ENCODE measurements at places on chromosomes 5 and 9.

- DNase-seq, result no peak
Observed at GRCh38 chr5:56011835-56012234, 17.1 kb upstream of the IL6ST start.

- no peak for DNase-seq
Observed at GRCh38 chr5:145847499-145848497, 12.7 kb upstream of the PRELID2 start.

DNA sequence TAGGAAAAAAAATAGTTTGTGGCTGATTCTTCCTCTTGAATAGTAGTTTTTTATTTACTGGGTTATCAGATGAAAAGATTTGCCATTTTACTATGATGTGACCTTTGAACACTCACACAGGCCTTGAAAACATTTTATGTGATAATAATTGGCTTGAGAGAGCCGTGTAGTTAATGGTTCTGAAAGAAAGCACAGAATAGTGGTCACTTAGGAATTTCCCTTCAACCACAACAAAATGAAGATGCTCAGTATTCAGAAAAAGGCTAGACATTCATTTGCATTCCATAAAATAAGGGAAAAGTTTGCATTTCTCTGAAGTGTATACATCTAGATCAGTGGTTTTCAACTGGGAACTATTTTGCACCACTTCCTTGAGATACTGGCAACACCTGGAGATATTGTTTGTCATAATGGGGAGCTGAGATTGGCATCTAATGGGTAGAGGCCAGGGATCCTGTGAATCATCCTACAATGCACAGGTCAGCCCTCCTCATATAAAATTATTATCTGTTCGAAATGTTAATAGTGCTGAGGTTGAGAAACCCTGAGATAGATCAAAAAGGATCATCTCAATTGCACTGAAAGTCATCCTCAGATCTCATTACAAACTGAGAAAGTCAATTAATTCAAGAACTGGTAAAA is 446.4 kb upstream of the CCNG1 start:
- DNase-seq, result no peak

DNA sequence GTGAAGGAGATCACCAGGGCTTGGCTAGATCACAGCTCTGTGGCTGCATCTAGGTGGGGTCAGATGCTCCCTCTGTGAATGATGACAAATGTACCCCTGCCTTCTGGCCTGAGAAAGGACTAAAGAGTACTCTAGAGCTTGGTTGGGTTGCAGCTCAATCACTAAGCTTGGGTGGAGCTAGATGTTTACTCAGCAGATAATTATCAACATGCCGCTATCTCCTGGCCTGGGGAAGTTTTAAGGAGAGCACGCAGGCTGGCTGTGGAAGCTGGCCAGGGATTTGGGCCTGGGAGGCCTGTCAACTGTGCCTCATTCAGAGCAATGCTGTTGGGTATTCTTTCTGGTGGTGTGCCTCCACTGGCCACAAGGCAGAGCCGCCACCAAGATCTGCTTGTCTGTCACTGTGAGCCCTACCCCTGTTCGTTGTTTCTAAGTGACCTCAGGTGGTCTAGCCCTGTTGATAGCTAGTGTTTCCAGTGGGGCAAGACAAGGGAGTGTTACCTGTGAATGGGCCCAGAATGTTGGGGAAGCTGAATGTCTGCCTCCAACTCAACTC is 181.7 kb downstream of the ADGRV1 start:
- DNase-seq, result no peak

DNA sequence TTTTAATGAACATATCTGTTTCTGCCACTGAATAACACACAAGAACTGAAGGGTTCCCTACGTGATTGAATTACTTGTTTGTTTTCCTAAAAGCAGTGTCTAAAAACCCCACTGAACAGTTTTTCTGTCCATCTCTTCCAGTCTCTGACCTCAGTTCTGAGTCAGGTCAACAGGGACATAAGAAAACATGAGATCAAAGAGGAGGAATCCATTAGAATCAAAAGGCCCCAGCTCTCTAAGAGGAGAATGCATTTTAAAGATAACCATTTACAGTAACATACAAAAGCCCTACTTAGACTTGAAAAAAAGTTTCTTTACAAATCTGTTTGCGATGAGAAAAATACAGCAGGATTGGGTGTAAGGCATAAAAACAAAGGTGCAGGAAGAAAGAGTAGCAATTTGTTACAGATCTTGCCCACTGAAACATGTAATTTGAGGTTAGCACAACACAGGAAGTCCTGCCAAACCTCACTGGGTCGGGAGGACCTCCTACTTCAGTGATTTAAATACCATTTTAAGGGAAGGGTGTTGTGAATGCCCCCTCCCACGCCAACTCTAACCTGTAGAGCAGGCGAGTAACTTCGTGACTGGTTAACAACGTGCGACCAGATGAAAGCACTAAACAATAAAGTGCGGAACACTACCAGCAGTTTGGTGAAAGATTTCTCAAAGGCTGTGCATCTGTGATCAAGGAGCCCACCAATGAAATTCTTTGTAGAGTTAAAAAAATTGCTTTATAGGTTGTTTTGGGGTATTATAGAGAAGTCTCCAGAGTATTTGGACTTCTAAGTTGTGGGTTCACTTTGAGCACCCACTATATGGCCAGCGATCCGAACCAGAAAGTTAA is 1.3 kb downstream of the QSOX2 start:
- no peak for DNase-seq

- no peak for DNase-seq
Observed at GRCh38 chr9:133396952-133397351, 20.8 kb downstream of the STKLD1 start.

GRCh38 chr5:108278285-108279240 is 103.3 kb downstream of the FBXL17 start:
- no peak for DNase-seq

GRCh38 chr5:119860463-119860862 is 231.1 kb downstream of the FAM170A start:
- DNase-seq, result no peak

GRCh38 chr5:27523629-27524028 is 485.2 kb upstream of the CDH9 start:
- no peak for DNase-seq

DNA sequence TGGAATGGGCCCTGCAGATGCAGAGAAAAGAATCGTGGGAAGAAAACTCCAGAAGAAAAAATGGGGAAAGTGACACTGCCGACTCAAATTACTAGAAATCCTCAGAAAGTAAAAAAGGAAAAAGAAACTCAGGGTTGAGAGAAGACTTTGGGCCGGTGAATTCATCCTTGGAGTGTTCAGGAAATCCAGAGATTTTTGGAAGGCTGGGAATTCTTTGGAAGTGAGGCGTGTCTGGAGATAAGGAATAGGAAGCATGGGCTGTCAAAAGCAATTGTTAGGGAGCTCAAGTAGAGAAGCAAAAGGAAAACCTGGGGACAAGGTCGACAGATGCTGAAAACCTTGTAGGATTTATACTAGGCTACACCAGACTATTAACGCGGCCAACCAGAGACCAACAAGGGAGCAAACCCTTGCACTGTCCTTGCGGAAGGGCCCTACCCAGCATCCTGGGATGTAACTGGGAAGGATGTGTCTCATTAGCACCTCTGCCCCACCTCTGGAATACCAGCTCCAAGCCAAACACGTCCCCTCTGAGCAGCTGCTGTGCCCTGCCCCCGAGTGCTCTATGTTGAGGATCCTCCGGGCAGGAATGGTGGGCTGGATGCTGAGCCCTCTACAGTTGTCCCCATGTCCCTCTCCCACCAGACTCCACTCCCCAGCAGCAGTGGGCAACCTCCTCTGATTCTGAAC is 11.6 kb downstream of the DAB2IP start:
- DNase-seq, result no peak
